ENCODE measurements at places on chromosomes 4 and X.

- no peak for DNase-seq
Observed at GRCh38 chrX:44178274-44179053, 165.0 kb downstream of the EFHC2 start.

GRCh38 chr4:101027721-101028120, 319.6 kb downstream of the PPP3CA start:
- DNase-seq = no peak

GRCh38 chrX:120429776-120430540, 39.1 kb downstream of the LAMP2 start:
- DNase-seq = no peak

DNA sequence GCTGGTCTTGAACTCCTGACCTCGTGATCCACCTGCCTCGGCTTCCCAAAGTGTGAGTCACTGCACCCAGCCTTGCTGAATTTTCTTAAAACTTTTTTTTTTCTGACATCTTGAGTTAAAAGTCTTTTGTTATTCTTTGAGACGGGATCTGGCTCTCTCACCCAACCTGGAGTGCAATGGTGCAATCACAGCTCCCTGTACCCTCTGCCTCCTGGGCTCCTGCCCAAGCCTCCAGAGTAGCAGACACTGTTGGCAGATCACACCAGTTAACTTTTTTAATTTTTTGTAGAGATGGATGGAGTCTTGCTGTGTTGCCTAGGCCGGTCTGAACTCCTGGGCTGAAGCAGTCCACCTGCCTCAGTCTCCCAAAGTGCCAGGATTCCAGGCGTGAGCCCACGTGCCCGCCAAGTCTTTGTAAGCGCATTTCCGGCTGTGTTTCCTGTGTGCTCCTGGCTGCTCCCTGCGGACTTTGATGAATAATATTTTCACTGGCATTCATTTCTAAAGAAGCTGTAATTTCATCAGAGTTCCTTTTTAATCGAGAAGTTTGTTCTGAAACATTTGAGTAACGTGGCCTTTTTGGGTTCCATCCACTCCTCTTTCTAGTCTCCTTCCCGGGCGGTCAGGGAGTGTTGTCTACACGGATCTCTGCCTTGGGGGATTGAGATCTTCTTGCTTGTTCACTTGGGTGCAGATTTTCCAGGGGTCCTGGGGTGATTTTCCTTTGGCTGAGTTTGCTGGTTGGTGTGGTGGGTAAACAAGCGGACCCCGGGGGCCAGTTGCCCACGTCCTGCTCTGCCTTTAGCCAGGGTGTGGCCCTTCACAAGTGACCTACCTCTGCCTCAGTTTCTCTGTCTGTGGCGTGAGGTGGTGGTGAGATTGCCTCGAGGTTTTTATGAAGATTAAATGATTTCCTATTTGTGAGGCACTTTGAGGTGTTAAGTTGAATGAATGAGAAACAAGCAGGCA, 44.4 kb downstream of the PCGF3 start:
- no peak for DNase-seq

DNA sequence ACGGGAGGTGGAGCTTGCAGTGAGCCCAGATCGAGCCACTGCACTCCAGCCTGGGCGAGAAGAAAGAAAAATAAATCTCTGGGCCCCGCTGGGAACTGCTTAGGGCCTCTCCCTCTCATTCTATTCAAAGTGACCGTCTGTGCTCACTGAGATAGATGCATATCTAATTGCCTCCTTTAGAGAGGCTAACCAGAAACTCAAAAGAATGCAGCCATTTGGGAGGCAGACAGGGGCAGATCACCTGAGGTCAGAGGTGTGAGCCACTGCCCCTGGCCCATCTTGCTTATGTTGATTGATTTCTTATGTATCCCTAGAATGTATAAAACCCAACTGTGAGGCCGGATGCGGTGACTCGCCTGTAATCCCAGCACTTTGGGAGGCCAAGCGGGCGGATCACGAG, 6.2 kb upstream of the CSF2RA start:
- DNase-seq = no peak

GRCh38 chrX:15448010-15448639, 45.0 kb downstream of the PIR start:
- no peak for DNase-seq

- no peak for DNase-seq
Observed at GRCh38 chr4:71141125-71141524, 147.7 kb downstream of the DCK start.

DNA sequence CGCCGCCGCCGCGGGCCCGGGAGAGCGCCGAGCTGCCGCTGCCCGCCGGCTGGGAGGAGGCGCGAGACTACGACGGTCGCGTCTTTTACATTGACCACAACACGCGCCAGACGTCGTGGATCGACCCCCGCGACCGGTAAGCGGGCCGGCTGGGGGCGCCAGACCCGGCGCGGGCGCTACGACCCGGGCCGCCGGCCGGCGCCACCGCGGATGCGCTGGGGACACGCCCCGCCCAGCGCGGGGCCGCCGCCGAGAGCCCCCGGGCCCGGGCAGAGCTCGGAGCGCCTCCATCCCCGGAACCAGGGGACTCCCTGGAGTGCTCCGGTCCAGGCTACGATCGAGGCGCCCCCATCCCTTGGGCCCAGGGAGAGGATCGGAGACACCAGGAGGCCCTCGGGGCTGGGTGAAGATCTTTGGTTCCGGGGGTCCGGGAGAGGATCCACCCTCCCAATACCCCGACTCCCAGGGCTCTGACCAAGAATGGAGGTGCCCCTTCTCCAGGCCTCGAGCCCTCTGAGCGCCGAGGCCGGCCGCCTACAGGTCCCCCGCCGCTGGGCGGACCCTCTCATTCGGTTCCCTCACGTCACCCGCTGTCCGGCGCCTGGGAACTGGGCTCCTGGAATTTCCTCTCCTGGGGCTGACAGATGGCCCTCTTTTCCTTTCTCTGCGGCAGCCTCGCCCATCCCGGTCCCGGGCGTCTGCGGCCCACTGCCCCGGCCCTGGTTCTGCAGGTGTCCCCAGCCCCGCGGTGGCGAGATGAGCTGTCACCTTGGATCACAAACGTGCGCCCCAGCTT, 48.8 kb downstream of the CLDN34 start:
- peak; percentile 11 for DNase-seq

- no peak for DNase-seq
Observed at GRCh38 chr4:94523033-94523580, 71.4 kb downstream of the PDLIM5 start.

- no peak for DNase-seq
Observed at GRCh38 chr4:48124870-48125269, 9.2 kb downstream of the TXK start.

- no peak for DNase-seq
Observed at GRCh38 chr4:176230836-176231235, 35.5 kb upstream of the SPATA4 start.

DNA sequence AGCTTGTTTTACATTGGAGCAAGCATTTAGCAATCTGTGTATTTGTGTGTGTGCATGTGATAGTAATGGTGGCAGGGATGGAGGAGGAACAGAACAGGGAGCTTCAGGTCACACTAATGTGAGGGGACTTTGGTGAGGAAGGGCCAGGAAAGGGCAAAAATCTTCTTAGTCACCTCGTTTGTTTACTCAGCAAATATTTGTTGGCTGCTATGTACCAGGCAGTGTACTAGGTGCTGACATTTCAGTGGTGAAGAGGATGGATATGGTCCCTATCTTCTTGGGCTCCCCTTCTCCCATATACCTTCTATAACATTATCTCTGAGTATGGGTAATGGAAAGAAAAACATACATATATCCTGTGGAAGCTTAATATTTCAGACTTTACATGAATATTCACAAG, 48.5 kb upstream of the HDAC8 start:
- DNase-seq = no peak

DNA sequence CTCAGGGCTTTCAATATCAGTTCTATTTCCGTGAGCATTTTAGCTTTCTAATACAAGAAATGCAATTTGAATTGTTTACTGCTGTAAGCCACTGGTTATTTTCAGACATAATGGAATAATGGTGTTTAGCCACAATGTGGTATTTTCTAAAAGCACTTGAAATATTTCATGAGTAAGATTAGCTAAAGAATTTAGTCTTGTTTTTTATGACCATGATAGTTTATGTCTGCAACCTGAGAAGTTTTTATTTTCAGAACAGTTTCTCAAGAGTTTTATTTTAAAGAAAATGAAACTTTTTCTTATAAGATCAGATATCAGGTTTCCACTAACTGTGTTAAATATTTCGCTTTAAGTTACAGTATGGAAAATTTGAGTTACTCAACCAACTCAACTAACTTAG, 60.2 kb downstream of the SLIT2 start:
- no peak for DNase-seq
